ENCODE measurements at places on chromosomes 1 and 21.

GRCh38 chr21:32888971-32889370 is 117.4 kb upstream of the PAXBP1 start:
- no peak for DNase-seq

DNA sequence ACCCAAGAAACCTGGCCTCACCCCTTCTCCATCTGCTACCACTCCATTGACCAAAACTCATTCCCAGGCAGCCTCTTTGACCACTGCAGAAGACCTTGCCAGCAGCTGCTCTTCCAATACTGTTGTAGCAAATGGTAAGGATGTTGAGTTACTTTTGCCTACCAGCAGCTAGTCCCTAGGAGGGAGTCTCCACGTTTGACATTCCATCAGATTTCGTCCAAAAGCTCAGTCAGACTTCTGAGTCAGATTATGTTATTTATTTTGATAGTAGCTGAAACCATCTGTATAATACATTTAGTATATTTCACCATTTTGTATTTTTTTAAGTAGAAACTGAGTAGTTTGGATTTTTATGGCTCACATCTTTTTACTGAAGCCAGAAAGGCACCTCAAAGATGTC is 51.5 kb upstream of the WNT2B start:
- no peak for DNase-seq

DNA sequence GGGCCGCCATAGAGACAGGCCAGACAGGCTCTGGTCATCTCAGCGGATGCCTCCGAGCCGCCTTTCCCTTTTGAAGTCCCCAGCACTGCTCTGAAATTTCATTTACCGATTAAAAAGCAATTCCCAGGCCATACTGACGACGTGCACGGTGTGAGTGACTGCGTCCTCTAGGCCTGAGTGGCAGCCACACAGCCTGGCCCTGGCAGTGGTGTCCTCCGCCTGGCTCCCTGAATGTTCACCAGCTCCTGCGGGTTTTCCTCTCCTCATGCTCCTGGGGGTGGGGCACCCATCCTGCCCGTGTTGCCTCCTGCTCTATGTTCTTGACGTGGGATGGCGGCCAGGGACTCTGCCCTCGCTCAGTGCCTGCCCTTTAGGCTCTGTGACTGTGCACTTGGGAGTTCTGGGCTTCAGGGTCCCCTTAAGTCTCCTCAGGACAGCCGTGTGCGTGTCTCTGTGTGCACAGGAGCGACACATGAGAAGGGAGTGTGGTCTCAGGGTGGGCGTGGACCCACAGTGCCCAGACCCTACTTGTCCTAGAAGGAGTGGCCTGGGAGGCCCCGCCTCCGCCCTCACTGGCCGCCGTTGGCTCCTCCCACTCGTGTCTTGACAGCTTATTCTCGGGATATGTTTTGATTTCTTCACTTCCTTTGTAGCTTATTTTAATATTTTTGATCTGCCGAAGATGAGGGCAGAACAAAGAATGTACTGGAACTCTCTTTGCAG is 3.6 kb downstream of the SKI start:
- DNase-seq, result no peak

DNA sequence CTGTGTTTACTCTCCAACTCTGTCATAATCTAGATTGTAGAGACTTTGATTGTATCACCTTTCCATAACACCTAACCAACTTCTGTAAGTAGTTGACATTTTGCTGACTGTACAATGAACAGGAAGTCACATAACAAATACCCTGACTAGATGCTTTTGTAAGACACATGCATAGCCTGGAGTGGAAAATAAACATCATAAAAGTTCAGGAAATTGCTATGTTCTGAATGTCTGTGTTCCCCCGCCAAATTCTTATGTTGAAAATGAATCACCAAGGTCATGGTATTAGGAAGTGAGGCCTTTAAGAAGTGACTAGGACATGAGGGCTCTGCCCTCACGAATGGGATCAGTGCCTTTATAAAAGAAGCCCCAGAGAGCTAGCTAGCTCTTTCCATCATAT is 40.4 kb upstream of the ZSWIM5 start:
- DNase-seq, result no peak

- no peak for DNase-seq
Observed at GRCh38 chr21:38986406-38986805, 180.7 kb downstream of the ETS2 start.

DNA sequence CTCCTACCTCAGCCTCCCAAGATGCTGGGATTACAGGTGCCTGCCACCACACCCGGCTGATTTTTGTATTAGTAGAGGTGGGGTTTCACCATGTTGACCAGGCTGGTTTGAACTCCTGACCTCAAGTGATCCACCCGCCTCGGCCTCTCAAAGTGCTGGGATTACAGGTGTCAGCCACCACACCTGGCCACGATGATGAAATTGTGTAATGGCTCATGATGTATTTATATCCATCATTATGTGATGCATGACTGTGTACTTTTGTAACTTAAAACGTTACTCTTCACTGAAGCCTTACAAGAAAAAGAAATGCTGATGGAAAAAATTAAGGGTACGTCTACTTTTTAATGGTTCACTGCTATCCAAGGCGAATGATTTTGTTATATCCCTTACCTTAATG is 7.5 kb downstream of the TARDBP start:
- DNase-seq, result no peak

GRCh38 chr1:223179786-223180185 is 36.7 kb upstream of the TLR5 start:
- no peak for DNase-seq

GRCh38 chr1:192807211-192808162 is 1.4 kb upstream of the RGS2 start:
- no peak for DNase-seq

- DNase-seq, result no peak
Observed at GRCh38 chr1:19260211-19261138, 8.9 kb downstream of the MRTO4 start.

GRCh38 chr1:920521-920920 is 3.2 kb upstream of the SAMD11 start:
- no peak for DNase-seq

GRCh38 chr21:31804008-31804394 is 68.8 kb upstream of the HUNK start:
- no peak for DNase-seq

DNA sequence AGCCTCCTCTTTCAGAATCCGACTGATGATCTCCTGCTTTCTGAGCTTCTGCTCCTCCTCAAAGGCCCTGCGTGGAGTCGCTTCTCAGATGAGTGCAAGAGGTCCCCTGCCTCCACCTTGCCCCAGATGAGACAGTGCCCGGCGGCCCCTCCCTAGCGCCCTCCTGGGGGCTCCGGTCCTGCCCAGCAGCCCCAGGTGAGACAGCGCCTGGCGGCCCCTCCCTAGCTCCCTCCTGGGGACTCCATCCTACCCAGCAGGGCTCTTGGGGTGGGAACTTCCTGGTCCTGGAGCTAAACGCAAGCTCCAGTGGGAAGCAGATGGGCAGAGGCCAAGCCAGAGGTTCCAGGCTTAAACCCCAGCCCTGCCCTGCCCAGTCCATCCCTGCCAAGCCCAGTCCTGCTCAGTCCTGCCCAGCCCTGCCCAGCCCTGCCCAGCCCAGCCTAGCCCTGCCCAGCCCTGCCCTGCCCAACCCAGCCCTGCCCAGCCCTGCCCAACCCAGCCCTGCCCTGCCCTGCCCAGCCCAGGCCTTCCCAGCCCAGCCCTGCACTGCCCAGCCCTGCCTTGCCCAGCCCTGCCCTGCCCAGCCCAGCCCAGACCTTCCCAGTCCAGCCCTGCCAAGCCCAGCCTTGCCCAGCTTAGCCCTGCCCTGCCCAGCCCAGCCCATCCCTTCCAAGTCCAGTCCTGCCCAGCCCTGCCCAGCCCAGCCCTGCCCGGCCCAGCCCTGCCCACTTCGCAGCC is 34.6 kb downstream of the CFAP74 start:
- no peak for DNase-seq

GRCh38 chr1:198151688-198152087 is 5.1 kb upstream of the NEK7 start:
- no peak for DNase-seq

DNA sequence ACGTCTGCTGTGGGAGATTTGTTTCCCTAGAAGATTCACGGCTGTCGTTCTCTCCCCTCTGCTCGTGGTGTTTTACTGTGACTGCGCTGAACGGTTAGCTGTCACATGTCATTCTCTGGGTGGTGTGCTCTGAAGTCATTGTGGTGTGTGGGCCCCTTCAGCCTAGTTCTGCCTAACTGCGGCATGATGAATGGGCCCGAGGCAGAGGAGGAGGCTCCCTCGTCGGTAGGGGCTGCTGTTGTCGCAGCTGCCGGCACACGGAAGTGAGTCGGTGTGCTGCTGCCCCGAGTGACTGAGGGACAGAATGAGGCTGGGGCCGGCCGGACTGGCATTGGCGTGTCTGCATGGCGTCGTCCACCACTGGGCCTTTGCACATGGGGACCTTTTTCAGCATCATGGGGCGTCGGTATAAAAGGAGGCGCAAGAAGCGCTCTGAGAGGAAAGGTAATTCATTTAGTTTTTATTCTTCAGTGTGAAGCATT is 77.9 kb downstream of the ADARB1 start:
- peak; percentile 61 for DNase-seq

DNA sequence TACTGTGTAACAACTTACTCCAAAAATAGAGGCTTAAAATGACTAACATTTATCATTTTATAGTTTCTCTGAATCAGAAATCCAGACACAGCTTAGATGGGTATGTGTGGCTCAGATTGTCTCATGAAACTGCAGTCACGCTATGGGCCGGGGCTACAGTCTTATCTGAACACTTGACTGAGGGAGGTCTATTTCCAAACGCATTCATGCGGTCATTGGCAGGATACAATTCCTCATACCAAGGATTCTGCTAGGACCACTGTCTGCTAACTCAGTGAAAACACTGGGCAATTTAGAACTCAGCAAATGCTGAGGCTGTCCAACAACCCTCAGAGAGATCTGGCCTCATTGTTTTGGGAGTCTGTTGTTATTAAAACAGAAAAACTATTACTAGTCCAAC is 178.6 kb downstream of the TBX15 start:
- no peak for DNase-seq

DNA sequence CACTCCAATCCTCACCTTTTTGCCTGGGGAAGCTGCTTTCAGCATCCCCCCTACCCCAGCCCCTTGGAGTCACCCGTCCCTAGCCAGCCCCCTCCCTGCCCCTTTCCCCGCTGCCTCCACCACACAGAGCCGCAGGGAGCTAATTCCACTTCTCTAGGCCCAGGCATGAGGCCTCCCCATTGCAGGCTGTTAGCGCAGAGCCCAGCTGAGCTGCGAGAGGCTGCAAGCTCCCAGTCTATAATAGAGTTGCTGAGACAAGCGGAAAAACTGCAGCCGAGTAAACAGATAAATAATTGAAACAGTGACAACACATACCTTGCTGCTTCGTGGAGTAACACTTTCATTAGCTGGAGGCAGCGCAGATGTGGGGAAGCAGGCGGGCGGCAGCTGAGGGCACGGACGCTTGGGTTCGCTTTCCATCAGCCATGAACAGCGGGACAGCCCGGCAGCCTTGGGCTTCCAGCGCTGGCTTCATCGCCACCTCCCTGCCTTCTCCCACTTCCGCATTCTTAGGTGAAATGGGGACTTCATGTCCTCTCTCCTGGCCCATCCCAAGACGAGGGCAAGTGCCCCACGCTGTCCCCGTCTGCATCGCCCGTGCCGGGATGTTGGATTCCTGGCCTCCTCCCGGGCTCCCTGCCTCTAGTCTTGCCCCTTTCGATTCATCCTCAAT is 183.3 kb downstream of the IGSF21 start:
- no peak for DNase-seq

DNA sequence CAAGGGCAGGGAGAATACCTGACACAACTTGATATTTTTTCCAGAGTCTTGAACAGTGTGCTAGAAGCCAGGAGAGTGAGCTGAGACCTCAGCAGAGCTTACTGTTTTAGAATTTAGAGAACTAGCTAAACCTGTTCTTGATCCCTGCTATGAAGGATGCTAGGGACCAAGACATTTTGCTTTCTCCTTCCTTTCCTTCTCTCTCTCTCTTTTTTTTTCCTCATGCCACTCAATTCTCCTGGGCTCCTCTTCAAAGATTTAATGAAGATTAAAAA is 99.0 kb downstream of the NGF start:
- DNase-seq, result no peak

All from stimulated activated CD4-positive, alpha-beta T cell treated with anti-CD3 and anti-CD28 coated beads, TNF-alpha, amount 100 ng/mL, for 48 hours (primary cell).